ENCODE measurements at places on chromosomes 2 and 18.

DNA sequence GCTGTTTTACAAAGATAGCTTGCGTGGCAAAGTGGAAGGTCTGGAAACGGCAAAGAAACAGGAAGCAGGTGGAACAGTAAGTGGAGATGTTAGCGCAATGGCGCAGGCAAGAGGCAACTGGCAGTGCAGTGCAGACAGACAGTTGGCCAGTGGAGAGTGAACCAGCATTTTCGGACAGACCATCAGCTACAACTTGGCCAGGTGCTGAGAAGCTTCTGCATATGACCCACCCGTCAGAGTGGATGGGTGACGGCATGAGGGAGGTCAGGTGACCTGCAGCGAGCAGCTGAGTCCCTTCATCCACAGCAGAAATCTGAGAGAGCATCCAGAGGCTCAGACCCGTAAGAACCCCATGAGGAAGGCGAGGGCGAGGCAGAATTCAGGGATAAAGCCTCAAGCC, 33.8 kb downstream of the NPC1 start:
- no peak for DNase-seq

DNA sequence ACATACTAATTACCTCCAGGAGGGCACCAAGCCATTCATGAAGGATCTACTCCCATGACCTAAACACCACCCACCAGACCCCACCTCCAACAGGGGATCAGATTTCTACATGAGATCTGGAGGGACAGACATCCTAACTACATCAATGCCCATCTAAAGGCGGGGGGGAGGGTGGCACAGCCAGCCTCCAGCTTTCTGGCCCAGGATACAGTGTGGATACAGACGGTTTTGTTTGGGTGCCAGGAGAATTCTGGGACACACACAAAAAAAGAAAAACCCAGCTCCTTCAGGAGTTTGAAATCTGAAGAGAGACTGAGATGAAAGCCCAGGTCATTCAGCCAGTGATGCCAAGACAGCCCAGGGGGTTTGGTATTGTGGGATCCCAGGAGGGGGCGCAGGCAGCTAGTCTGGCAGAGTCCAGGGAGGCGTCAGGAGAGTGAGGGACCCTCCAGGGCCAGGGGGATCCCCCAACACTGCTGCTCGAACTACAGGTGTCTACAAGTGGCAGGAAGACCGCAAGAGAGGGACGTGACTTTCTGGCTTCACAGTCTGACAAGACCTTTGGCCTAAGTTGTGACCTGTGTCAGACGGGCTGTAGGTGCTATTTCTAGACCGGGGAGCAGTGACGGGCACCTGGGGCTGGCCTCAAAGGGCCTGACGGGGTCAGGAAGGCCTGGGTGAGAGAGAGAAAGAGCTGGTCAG, 62.1 kb downstream of the NDUFA10 start:
- DNase-seq, result no peak

- no peak for DNase-seq
Measured at GRCh38 chr18:56246916-56247315, 391.5 kb downstream of the TXNL1 start.

DNA sequence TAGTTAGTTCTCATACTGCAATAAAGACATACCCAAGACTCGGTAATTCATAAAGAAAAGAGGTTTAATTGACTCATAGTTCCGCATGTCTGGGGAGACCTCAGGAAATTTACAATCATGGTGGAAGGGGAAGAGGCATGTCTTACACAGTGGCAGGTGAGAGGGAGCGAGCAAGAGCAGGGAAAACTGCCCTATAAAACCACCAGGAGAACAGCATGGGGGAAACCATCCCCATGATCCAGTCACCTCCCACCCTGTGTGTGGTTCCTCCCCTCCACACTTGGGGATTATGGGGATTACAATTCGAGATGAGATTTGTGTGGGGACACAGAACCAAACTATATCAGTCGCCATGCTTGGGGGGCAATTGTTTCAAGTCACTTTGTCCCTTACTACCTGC, 1.1 kb upstream of the SSB start:
- DNase-seq, result no peak

- DNase-seq, result peak; percentile 85
Measured at GRCh38 chr18:35386600-35387100, 9.5 kb upstream of the ZNF396 start.

DNA sequence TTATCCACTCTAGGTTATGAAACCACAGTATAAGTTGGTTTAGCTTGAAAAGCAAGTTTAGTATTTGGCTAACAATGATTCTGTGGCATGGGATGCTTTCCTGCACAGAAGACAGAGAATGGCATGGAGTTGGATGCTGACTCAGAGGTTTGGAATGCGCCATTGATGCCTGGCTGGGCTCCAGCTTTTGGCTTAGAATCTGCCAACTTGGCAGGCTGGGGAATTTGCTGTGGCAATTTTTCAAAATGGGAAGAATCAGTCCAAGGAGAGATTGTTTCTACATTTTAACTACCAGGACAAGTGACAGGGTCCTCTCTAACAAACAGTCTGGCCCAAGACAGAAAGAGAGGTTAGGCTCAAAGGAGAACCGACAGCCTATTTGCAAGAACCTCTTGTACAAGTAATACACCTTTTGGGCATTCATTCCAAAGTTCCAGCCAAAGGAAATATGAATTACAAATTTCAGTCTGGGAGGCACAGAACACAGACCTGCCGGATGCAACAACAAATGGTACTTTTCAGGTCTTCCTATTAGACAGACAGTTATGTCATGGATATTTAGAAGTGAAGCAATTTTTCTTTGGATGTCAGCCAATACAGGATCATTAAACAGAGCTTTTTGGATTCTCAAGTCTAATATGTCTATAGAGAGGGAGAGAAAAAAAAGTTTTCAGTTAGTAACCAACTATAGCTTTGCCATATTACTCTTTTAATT, 1027.7 kb downstream of the TMEM182 start:
- DNase-seq, result peak; percentile 54
